ENCODE measurements at places on chromosomes 2 and 18.

DNA sequence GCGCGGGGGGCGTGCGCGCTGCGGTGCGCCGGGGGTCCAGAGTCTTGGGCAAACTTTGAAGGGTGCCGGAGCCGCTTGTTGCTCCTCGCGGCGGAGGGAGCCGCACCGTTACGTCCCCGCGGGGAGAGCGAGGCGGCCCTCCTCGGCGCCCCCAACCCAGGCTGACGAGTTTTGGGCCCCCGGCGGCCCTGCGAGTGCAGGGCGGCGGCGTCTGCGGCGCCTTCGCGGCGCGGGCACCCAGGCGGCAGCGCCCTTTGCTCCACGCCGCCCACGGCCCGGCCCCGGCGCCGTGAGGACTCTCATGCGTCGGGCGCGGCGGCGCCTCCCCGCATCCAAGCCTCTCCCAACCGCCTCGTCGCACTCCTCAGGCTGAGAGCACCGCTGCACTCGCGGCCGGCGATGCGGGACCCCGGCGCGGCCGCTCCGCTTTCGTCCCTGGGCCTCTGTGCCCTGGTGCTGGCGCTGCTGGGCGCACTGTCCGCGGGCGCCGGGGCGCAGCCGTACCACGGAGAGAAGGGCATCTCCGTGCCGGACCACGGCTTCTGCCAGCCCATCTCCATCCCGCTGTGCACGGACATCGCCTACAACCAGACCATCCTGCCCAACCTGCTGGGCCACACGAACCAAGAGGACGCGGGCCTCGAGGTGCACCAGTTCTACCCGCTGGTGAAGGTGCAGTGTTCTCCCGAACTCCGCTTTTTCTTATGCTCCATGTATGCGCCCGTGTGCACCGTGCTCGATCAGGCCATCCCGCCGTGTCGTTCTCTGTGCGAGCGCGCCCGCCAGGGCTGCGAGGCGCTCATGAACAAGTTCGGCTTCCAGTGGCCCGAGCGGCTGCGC, 814 bp downstream of the FZD7 start:
- DNase-seq = peak; percentile 23

DNA sequence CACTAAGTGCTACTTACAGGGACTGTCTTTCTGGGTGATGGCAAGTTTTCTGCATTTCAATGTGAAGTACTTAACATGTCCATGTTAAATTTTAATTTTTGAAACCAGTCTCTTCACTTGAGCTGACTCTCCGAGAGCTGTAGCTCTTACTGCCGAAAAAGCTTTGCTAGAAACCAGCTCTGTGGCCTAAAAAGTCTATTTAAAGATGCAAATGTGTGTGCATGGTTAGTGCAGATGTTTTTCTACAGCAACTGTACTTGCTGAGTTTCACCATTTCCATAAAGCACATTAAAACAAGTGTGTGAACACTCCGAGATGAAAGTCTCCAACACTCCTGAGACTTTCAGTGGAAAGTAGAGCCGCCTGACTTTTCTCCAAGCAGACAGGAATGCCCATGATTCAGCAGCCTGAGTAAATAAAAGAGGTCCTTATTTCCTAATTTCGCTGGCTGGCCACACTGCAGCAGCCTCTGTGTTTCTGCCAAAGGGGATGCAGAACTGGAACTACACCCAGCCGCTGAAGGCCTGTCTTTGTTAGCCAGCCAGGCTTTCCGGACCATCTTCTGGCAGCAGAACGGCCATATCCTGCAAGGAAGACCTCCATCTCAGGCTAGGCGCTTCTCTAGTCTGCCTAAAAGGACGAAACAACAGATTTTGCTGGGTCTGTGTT, 121.2 kb downstream of the ZNF521 start:
- DNase-seq = no peak

DNA sequence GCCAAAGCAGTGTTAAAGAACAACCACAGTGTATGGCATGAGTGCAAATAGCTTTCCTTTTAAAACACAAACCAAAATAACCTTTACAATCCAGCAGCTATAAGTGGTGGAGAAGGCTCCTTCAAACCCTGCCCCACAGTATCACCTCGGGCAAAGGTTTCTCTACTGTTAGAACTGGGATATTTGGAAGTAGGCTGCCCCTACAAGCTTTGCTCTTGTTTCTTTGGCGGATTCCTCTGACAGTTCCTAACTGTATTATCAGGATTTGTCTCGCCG, 214.8 kb downstream of the ZNF521 start:
- no peak for DNase-seq

DNA sequence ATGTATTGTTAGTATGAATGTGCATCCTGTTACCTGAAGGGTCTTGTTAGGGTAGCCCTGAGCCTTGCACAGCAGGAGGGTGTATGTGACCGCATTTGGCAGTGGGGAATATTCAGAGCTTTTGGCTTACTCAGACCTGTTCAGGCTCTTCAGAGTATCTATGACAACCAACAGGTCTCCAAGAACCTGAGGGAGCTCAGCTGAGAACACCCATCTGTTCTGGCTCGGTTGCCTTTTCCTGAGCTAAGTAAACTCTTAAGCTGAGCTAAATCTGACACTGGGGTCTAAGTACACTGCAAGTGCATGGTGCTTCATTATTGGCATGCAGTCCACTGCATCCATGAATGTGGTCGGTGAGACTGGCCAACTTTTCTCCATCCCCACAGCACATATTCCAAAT, 92.4 kb upstream of the CHST9 start:
- no peak for DNase-seq

DNA sequence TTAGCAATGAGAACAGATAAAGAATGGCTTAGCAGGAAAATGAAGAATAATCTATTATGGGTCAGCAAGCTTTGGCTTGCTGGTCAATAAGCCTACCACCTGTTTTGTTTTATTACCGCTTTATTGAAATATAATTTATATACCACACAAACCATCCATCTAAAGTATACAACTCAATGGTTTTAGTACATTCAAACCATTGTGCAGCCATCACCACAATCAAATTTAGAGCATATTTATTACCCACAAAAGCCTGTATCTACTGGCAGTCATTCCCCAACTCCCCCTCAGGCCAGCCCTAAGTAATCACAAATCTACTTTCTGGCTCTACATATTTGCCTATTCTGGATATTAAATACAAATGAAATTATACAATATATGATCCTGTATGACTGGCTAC, 17.2 kb downstream of the PPP3R1 start:
- DNase-seq = no peak

- peak; percentile 57 for DNase-seq
Measured at GRCh38 chr2:119290859-119291587, 67.4 kb downstream of the STEAP3 start.

GRCh38 chr18:49021433-49022129, 70.8 kb upstream of the SMAD7 start:
- DNase-seq = peak; percentile 57

- no peak for DNase-seq
Measured at GRCh38 chr2:139031722-139032121, 251.5 kb upstream of the NXPH2 start.

GRCh38 chr2:169139145-169139544, 69.8 kb downstream of the DHRS9 start:
- DNase-seq = no peak

Data from stimulated activated CD4-positive, alpha-beta T cell treated with anti-CD3 and anti-CD28 coated beads, Interleukin-12 subunit alpha, Interleukin-12 subunit beta, amount 100 ng/mL, for 24 hours (primary cell).